NCI-H1417 treated with DMSO at 0.1 percent for 48 hours (cell line): ENCODE measurements at places on chromosomes 6 and 20.

- DNase-seq = no peak
These were observed 37.4 kb upstream of the EYA2 start for GRCh38 chr20:46857061-46857831.

DNA sequence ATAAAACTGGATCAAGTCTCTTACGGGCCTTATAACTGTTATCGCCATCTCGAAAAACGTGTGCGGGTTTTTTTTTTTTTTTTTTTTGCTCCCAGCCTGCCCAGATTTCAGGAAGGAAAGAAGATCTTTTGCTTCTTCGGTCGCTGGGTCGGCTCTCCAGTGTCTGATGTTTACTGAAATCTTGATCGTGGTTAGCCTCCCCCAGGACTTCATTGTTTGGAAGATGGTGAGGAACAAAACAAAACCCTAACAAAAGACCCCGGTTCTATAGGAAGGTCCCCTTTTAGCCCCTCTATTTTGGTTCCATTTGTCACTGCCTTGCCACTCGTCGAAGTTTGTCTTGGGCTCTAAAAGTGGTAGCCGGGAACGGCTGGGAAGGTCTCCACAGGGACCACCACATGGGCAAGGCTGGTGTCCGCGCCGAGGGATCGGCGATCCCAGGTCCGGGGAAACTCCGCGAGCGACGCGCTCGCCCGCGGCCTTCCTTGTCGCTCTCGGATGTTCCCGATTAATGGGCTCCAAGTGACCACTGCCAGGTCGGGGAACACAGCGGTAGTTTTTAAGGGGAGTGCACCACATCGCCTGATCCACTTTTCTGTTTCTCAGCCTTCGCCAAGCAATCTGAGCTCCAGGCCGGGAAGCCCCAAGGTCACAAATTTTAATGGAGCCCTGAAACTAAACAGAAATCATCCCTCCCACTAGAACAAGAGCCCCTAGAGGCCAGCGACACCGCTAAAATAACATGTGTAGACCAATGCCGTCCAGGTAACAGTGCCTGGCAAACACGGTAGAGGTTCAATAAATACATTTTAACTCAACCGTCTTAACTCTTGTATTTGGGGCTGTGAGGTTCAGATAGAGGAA lies 27.0 kb downstream of the TRIM27 start:
- DNase-seq = no peak

DNA sequence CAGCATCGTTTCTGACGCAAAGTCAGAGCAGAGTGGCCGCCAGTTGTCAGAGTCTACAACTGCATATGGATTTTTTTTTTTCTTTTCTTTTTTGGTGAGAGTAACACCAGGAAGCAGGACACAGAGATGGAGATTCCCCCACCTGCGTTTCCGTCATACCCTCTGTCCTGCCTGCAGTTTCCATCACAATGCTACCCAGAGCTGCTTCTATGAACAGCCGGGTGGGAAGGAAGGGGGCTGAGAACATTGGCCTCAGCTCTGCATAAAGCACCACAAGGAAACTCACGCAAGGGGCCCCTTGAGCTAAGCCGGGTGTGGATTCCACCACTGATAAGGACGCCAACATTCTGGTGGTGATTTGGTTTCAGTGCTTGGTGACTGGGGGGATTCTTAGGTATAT lies 183.5 kb upstream of the AFDN start:
- no peak for DNase-seq

DNA sequence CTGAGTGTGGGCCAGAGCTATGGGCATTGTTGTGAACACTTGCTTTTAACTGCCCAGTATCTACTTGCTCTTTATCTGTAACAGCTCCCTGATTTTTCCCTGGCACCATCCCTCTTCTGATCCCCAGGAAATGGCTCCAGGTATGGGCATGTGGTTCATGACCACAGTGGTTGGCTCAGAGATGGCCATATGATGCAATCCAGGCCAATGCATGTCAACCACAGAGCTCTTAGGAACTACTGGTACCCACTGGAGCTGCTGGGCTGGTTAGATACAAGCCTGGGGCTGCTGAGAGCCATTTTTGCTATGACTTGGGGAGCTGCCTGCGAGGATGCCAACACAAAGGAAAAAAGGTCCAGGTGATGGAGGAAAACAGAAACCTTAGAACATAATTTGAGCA lies 55.6 kb downstream of the KCNB1 start:
- no peak for DNase-seq

- DNase-seq = no peak
These were observed 530 bp downstream of the GOPC start for GRCh38 chr6:117601811-117602150.

DNA sequence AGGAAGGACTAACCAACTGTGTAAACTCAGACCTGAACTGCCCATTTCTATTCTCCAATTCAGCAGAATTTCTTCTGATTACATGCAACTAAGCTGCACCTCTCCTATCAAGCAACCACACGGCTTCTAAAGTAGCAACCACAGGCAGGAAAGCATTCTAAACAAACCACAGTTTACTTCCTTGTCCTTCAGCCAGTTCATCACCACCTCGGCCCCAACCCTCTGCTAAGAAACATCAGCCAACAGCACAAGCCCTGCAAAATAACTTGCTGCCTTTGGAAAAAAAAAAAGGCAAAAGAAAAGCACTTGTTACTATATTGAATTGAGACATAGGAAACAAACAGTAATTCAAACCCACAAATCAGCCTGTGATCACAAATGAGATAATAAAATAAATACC lies 140.3 kb downstream of the NFATC2 start:
- DNase-seq = no peak

DNA sequence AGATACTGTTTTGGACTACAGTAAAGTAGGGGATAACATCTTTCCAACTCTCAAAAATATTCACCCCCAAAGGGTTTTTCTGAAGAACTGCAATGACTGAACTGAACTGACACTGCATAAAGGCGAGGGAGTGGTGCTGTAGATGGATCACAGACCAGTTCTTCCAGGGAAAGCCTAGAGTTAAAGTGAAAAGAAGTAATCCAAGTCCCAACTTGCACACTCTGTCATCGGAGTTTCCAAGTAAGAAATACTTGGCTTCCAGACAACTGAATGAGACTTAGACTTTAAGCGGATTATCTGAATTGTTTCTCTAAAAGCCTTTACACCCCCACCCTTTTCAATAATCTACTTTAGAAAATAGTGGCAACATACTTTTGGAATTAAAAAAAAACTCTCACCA lies 134.1 kb upstream of the PREP start:
- no peak for DNase-seq

- DNase-seq = no peak
These were observed 54.4 kb upstream of the SIRPG start for GRCh38 chr20:1711826-1712601.

- no peak for DNase-seq
These were observed 129.3 kb downstream of the PRND start for GRCh38 chr20:4850960-4851359.

DNA sequence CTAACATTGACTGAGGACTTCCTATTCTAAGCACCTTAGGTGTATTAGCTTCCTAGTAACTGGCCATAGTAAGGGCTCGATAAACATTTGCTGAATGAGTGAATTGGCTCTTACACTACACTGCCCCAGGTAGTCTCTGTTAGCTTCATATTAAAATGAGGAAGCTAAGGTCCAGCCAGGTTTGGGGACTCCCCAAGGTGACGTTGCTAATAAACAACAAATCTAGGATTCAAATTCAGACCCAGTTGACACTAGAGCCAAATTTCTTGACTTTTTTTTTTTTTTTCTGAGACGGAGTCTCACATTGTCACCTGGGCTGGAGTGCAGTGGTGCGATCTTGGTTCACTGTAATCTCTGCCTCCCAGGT lies 16.2 kb downstream of the ARHGAP40 start:
- DNase-seq = no peak

DNA sequence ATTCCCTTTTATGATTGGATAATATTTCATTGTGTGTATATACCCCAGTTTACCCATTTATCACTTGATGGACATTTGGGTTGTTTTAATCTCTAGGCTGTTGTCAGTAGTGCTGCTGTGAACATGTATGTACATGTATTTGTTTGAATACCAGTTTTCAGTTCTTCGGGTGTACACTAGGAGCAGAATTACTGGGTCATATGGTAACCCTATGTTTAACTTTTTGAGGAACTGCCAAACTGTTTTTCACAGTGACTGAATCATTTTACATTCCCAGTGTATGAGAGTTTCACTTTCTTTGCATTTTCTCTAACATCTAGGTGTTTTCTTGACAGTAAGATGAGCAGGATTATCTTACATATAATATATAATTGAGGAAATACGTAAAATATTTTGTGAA lies 44.7 kb upstream of the ADIG start:
- no peak for DNase-seq

GRCh38 chr6:18712595-18712994 lies 325.4 kb downstream of the RNF144B start:
- no peak for DNase-seq

DNA sequence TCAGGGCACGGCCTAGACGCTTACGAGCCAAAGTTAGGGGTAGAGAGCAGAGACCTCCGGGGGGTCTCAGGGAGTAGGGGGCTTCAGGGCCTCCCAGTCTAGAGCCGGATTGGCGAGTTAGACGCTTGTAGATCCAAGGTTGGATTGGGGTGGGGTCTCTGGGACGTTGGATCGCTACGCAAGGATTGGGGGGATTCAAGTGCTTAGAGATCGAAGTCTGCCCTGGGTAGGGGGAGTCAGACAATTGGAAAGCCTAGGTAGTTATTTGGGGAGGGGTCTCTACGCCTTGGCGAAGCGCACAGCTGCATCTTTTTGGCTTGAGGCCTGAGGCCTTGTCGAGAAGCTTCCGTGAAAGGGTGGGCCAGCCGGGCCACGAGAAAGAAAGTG lies 469 bp downstream of the STX16 start:
- DNase-seq = no peak

- no peak for DNase-seq
These were observed 987.7 kb downstream of the GRIK2 start for GRCh38 chr6:102381203-102381602.

DNA sequence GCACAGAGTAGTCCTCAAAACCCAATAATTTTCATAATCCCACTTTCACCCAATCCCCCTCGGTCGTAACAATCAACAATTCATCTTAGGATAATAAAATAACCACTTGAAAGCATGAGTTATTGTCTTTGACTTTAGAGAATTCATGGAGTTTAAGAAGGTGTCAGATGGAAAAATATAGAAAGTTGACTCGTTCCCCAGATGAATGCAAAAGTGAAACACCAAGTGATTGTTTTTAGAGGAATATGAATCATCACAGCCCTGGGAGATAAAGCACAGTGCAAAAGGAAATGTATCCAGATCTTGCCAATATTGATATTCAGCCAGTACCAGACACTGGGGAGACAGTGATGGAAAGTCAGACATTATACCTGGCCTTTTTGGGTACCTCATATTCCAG lies 860.5 kb downstream of the DHX35 start:
- DNase-seq = no peak

DNA sequence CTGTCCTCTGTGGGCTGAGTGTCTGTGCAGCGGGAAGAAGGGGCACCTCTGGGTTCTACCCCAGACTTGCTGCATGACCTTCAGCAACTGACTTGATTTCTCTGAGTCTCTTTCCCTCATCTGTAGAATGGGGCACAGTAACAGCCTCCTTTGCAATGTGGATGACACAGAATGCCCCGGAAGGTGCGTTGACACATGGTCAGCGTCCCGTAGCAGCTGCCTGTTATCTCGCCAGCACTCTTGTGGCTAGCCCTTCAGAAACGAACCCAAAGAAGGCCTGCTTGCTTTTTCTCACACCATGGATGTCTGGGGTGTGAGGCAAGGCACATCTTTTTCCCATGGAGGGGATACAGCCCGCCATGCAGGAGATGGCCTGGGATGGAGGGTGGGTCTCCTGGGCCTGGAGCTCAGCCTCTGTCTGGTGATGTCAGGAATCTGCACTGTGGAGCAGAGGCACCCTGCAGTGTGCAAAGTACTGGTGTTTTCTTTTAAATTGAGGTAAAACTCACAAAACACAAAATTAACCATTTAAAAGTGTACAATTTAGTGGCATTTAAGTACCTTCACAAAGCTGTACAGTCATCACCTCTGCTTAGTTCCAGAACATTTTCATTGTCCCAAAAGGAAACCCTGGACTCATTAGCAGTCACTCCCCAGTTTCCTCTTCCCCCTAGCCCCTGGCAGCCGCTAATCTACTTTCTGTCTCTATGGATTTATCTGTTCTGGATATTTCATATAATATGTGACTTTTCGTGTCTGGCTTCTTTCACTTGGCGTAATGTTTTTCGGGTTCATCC lies 59.8 kb upstream of the FAM83D start:
- no peak for DNase-seq

GRCh38 chr6:156107624-156108101 lies 652.0 kb upstream of the NOX3 start:
- peak; percentile 23 for DNase-seq

DNA sequence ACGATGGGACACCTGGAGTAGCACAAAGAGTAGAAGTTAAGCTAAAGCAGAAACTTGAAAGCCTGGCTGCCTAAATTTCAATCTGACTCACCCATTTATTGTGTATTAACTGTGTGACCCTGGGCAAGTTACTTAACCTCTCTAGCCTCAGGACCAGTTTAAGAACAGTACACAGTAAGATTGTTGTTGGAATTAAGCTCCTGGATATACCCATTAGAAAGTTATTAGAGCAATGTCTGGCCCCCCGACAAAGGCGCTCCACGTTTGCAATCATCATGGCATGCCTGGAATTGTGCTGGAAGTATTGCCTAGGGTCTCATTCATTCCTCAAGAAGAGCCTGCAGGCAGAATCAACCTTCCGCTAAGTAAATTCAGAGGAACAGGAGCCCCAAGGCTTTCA lies 1.4 kb downstream of the SDC4 start:
- DNase-seq = no peak

DNA sequence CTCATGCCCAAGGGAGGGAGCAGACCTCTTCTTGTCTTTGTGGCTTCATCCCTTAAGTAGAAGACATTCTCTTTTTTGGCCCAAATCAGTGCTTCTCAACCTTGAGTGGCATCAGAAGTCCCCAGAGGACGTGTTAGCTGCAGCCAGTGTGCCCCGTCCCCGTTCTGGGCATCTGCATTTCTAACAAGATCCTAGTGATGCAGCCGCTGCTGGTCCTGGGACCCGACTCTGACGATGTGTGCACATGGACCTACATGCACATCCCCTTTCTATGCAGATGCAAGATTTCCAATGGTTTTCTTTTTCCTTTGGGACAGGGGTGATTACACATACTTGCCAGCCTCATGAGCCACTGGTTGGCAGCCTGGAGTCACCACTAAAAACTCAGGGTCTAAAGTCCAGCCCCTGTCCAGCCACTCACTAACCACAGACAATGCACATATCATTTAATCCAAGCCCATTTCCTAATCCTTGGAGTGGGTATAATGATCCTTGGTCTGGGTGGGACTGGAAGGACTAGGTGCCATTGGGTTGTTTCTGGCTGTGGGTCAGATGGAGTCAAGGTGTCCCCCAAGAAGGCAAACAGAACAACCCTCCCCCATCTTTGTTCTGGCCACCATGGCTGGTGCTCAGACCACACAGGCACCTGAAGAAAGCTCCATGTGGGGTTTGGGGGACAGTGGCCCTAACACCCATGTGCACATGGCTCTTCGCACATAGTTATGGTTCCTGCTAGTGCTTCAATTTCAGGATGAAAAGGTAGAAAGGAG lies 6.4 kb downstream of the ACSS1 start:
- no peak for DNase-seq

- DNase-seq = no peak
These were observed 237.0 kb upstream of the SUPT3H start for GRCh38 chr6:45614488-45615285.
